ENCODE measurements at places on chromosomes 16 and 17.

DNA sequence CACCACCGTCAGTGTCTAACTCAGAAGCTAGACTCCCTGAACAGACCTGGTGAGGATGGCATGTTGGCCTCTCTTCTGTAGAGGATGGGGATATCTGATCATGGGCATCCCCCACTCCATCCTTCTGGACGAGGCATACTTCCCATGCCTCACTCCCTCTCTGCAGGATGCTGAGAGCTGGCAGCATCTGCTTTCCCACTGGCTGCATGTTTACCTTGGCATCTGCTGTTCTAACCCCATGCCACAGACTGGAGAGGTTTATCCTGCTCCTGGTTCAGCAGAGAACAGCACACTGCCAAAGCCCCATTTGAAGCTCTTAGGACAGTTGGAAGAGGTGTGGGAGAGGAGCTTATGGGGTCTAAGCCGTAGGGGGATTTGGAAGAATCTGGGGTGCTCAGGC, 46.0 kb downstream of the YPEL2 start:
- DNase-seq = no peak

DNA sequence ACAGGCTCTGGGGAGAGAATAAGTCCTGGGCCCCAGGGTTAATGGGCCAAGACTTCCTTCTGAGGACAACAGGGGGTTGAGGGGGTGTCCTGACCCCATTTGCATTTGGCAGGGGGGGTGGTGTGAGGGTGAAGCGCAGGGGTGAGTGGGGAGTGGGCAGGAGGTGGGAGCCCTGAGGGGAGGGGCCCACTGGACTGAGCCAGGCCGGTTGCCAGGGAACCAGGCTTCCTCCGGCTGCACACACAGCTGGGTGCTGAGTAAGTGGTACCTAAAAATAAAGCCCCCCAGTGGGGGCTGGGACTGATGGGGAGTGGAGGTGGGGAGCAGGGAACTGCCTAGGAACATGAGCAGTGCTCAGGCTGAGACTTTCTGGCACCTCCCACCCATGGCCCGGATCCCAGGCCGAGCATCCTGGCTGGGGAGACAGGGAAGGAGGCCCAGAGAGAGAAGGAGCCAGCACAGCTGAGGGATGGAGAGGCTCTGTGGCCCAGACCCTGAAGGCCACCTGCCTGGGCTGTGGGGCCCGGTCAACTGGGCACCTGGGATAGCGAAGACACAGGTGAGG, 7.5 kb upstream of the RASD1 start:
- no peak for DNase-seq

GRCh38 chr16:558298-559020, 1.7 kb upstream of the PRR35 start:
- no peak for DNase-seq

GRCh38 chr17:72039490-72039889, 81.3 kb upstream of the SOX9 start:
- DNase-seq = no peak

All from iris pigment epithelial cell (primary cell).